ENCODE measurements at places on chromosomes 3 and 15.

- no peak for DNase-seq
These were observed 126.6 kb upstream of the ST8SIA2 start for GRCh38 chr15:92266796-92267685.

DNA sequence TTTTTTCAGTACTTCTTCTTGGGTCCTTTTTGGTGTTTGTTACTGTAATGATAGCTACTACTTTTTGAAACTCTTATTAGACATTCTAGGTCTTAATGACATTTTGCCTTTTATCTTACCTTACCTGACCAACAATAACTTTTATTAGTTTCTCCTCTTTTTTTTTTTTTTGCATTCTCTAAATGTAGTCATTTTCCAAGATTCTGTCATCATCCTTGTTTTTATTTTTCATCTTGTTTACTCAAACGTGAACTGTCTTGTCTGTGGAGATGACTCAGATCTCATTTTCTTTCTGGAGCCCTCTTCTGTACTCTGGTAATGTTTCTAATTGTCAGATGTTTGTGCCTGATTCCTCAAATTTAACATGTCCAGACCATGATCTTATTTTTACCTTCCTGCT is 2.9 kb downstream of the ABHD5 start:
- no peak for DNase-seq

DNA sequence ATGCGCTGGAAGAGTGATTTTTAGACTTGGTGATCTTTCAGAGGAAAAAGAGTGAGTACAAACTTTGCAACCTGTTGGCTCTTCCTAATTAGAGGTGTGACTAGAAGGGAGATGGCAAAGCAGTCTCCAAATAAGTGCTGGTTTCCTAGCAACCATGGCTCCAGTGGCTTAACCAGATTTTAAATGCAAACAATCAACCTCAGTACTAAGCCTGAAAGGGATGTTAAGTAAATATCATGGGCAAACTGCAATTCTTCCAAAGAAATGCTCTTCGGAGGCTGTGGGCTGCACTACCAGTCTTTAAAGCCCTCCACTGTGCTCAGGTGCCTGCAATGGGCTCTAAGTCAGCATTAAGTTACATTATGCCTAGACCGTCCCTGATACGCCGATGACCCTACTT is 678.1 kb upstream of the CCDC54 start:
- DNase-seq = no peak

DNA sequence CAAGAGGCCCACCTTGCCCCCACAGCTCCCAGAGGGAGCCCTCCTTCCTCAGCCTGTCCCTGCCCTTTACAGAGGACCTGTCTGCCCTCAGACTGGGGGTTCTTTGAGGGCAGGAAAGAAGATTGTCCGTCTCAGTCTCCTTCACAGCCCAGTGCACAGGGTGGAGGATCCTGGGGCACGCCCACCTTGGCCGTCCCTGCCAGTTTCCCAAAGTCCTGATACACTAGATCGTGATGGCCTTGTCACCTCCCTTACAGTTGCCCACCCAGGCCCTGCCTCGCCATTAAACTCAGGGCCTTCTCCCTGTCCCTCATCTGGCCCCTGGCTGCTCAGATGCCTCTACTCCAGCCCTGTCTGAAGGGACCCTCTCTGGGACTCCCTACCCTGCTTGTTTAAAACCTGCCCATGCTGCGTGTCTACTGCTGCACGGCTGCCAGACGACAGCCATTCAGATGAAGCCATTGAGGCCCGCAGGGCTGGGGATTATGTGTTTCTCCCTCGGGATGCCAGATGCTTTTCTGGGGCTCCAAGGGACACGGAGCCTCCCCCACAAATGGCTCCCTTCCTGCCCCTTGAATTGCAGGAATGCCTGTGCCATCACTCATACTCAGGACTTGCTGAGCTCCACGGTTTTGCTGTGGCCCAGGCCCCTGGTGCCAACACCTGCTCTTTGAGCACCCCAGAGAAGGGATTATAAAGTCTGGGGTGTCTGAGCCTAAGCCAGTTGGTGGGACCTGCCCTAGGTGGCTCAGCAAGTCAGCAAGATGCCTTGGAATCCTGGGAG is 27.8 kb downstream of the ACSBG1 start:
- no peak for DNase-seq

GRCh38 chr3:89622063-89622700 is 514.8 kb downstream of the EPHA3 start:
- DNase-seq = no peak

Measured in RPMI8226 (cell line).